ENCODE measurements at places on chromosomes 16 and 17.
A peak's percentile ranks its signal among the peaks of the same experiment; 100 is the strongest.

- peak overlapping the region; percentile 97 for H3K27ac ChIP-seq
- no peaks in the 10 kb centered on the region for H3K36me3 ChIP-seq
- peaks cover 14% of the 10 kb centered on the region for H3K4me1 ChIP-seq
- DNase-seq = no peak
- H3K4me3 ChIP-seq = no peak overlapping the region
- no peaks in the 10 kb centered on the region for H3K27me3 ChIP-seq
Observed at GRCh38 chr17:57985675-57985974, 2.4 kb downstream of the VEZF1 start.

DNA sequence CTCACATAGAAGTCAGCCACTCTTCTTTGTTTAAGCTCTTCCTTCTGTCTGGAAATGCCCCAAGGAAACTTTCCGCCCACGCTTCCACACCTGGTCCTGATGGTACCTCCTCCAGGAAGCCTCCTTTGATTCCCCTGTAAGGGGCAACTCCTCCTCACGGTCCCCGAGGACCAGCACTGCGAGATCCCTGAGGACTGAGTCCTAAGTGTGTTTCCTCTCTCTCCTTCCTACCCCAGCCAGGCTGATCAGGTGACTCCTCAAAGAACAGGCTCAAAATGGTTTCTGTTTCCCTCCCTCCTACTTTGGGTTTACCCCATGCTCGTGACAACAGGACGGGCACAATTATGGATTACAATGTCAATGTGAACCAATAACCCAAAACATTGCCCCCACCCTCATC, 63.0 kb upstream of the MED9 start:
- no peak overlapping the region for H3K4me3 ChIP-seq
- no peaks in the 10 kb centered on the region for H3K36me3 ChIP-seq
- no peak overlapping the region for H3K27ac ChIP-seq
- H3K4me1 ChIP-seq = peaks cover 3% of the 10 kb centered on the region
- no peaks in the 10 kb centered on the region for H3K27me3 ChIP-seq

DNA sequence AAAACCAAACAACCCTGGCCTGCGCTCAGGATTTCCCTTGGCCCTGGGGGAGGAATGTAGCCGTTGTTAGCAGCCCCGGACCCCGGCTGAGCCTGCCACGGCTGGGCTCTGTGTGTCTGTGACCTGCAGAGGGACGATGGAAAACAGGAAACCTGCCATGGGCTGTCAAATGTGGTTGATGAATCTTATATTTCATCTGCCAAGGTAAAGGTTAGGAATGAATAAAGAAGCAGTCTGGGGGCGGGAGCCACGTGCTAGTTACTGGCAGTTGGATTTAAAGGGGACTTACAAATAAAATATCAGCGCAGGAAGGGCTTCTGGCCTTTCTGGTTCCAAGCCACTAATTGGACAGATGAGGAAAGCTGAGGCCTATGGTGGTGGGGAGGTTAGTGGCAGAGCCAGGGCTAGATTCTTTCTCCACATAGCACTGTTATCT, at the start of gene KRT23:
KRT23 (minus strand) TSS at position 263 of the 436 bp plus-strand sequence. CDS start 1,043 bp downstream, outside the sequence.
- H3K27me3 ChIP-seq = no peaks in the 10 kb centered on the region
- no peak for DNase-seq
- H3K27ac ChIP-seq = no peak within 1 kb of the TSS
- H3K36me3 ChIP-seq = no peaks in the 10 kb centered on the region

DNA sequence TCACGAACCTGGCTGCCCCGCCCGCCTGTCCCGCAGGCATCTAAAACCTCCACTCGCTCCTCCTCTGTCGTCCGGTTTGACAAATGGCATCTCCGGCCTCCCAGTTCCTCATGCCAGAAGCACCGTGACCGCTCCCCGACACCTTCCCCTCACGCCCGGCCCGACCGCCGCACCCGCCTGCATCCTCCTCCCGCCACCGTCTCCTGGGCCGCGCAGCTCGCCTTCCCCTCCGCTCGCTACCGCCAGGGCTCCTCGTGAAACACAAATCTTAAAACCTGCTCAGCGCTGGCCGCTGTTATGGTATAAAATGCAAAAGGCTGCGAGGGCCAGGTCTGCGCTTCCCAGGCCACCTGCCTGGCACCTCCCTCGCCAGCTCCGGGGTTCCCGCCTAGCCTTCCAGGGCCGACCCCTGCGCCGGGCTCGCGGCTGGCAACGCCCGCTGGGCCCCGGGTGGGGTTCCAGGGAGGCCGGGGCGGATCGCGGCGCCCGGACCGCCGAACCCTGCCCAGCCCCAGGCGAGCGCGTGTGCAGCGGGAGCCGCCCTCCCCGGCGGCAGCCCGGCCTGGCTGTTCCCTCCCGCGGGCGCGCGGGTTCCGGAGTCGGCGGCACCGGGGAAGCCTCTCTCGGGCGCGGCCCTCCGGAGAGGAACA, 488 bp downstream of the SPSB3 start:
- H3K27ac ChIP-seq = peak overlapping the region; percentile 88
- H3K4me1 ChIP-seq = peaks cover 12% of the 10 kb centered on the region
- DNase-seq = no peak
- peak overlapping the region; percentile 99 for H3K4me3 ChIP-seq
- H3K36me3 ChIP-seq = no peaks in the 10 kb centered on the region

DNA sequence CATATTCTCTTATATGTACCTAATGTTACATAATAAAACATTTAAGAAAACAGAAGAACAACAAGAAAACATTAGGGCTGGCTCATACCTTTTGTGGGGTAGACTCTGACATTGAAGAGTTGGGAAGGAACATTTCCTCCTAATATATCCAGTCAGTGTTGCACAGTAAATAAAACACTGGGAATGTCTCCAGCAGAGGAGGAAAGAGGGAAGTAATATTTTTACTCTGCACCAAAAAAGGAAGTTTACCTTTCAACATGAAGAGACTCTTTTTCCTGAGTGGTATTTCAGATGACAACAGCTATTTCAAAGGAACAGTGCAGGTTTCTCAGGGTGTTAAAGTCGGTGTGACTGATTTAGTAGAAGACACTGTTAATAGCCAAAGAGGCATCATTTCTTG, 31.9 kb downstream of the EPN2 start:
- H3K27ac ChIP-seq = peak overlapping the region; percentile 29
- H3K36me3 ChIP-seq = no peaks in the 10 kb centered on the region
- no peak overlapping the region for H3K4me3 ChIP-seq
- H3K4me1 ChIP-seq = peaks cover 12% of the 10 kb centered on the region
- H3K27me3 ChIP-seq = no peaks in the 10 kb centered on the region

DNA sequence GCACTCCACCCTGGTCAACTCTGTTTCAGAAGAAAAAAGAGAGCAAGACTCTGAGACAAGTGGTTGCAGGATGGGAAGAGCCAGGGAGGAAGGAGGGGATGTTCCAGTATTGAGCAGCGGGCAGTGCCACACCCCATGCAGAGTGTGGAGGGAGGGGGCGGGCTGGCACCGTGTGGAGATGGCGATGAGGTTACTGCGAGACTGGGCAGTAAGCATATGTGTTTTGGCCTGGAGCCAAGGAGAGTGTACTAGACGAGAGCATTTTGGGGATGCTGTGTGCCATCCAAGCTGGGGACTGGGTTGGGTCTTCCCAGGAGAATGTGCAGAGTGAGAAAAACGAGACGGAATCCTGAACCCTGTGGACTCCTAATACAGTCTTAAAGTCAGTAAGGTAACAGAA, 3.4 kb downstream of the TBC1D24 start:
- H3K27me3 ChIP-seq = no peaks in the 10 kb centered on the region
- H3K36me3 ChIP-seq = no peaks in the 10 kb centered on the region
- DNase-seq = no peak
- H3K27ac ChIP-seq = no peak overlapping the region

- no peaks in the 10 kb centered on the region for H3K36me3 ChIP-seq
- no peak overlapping the region for H3K27ac ChIP-seq
- H3K4me1 ChIP-seq = no peaks in the 10 kb centered on the region
- no peak overlapping the region for H3K4me3 ChIP-seq
- DNase-seq = no peak
Observed at GRCh38 chr17:83138820-83139219, 59.4 kb downstream of the METRNL start.

GRCh38 chr17:40791111-40791510, 8.6 kb downstream of the KRT28 start:
- no peak overlapping the region for H3K27ac ChIP-seq
- no peaks in the 10 kb centered on the region for H3K4me1 ChIP-seq
- no peaks in the 10 kb centered on the region for H3K27me3 ChIP-seq
- no peak overlapping the region for H3K4me3 ChIP-seq
- no peak for DNase-seq

All from Peyer's patch (tissue), 4 donors.